ENCODE measurements at places on chromosomes 5 and 9.

GRCh38 chr5:141510850-141511601 is 22.1 kb downstream of the PCDHGC5 start:
- DNase-seq: no peak

- no peak for DNase-seq
Measured at GRCh38 chr9:116899337-116900006, 212.4 kb downstream of the TRIM32 start.

DNA sequence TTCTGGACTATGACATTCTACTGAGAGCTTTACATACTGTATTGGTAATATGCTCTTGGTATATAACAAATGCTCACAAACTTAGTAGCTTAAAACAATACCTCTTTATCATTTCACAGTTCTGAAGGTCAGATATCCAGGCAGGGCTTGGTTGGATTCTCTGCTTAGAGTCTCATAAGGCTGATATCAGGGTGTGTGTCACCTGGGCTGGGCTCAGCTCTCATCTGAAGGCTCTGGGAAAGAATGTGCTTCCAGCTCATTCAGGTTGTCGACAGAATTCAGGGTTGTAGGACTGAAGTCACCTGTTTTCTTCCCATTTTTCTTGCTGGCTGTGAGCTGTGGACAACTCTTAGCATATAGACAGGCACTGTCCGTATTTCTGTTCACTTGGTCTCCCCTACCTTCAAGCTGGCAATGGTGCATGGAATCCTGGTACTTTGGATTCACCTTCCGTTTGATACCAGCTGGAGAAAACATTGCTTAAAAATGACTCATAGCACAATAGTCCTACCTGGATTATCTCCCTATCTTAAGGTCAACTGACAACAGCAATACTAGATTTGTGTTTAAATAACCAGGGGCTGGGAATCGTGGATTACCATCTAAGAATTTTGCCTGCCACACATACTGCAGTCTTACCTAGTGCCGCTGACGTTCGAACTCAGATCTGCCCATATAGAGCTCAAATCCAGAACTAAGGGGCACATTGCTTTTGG is 69.2 kb downstream of the RCL1 start:
- DNase-seq: no peak

- no peak for DNase-seq
Measured at GRCh38 chr9:18185196-18185595, 288.8 kb upstream of the ADAMTSL1 start.

DNA sequence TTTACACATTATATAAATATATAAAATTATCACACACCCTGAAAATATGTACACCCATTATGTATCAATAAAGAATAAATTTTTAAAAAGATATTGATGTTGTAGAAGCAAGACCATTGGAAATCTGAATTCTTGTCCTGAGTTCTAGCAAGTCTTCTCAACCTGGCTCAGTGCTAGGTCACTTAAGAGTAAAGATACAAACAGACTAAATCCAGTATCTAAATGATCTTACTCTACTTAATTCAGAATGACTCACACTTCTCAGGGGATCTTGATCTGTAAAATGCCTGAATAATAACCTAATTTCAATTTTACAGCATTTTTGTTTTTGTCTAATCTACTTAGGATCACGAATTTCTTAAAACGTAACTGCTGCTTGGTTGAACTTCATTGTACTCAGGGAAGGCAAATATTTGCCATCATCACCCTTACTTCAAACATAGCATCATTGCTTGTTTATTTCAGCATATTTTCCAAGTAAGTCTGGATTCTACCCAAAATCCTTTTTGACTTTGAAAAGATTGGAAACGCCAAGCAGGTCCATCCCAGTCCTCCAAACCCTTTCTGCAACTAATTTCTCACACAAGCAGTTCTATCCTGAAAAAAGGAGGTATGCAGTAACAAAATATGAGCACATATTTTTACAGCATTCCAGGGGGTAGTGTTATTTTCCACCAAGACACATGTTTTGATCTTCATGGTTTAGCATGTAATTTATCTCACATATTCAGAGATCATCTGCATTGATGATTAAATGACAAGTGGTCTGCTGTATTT is 582.6 kb downstream of the PSAT1 start:
- DNase-seq: no peak

GRCh38 chr5:73288803-73289720 is 116.1 kb downstream of the TMEM174 start:
- DNase-seq: no peak

DNA sequence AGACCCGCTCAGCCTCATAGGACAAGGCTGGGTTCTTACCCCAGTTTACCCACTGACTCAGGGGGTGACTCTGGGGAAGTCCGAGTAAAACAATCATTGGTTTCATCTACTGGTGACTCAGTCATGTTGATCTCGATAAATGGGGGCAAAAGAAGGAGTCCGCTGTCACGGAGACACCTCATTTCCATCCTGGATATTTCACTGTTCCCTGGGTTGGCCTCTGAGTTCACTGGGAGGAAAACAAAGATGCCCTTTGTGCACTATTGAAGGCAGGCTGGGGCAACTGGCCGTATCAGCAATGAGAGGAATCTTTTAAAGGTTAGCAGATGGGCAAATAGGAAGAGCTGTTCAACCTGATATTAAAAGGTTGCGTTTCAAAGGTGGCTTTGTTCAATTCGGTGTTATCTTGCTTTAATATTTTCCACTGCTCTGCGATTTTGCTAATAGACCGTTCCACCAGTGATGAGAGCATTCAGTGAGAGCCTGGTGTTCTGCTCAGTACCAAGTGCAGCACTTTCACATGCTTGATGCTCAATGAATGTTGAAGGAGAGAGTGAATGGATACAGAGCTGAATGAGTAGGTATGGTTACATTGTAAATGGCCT is 110.2 kb upstream of the EGFLAM start:
- DNase-seq: no peak

DNA sequence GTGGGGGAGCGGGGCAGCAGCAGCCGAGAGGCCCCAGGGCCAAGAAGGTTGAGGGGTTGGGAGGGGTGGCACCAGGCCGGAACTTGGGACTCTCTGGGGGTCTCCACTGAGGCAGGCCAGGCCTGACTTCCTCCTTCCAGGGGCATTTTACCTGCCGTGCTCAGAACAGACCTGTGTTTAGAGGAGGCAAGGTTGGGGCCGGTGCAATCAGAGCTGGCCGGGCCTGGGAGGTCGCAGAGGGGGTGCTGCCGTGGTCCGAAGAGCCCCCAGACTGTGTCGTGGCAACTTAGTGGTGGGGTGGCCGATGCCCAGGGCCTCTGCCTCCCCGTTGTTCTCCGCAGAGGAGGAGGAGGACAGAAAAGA is 21.8 kb downstream of the GLT6D1 start:
- DNase-seq: no peak

DNA sequence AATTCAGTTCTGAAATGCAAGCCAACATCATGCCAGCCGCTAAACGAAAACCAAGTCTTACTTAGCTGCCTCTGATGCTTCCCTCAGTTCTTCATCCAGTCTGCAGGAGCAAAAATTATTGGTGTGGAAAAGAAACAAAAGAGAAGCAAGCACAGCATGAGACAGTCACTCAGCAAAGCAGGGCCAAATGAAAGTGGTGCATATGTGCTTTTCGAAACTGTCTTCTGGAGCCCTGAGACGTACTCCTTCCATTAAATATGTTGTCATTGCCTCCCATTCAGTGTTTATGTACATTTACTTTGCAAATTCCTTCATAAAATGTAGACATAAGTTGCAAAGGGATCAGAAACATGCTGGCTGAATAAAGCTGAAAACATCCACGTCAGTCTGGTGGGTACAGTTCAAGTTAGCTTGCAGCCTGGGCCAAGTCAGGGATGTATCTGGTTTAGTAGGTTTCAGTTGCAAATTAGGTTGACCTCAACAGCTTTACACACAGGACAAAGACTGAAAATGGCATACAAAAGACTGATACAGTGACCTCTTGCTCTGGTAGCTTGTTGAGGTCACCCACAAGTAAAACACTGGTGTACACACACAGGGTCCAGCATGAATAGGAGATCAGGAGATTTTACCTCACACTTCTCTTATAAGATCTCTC is 139.7 kb upstream of the PCA3 start:
- DNase-seq: no peak

DNA sequence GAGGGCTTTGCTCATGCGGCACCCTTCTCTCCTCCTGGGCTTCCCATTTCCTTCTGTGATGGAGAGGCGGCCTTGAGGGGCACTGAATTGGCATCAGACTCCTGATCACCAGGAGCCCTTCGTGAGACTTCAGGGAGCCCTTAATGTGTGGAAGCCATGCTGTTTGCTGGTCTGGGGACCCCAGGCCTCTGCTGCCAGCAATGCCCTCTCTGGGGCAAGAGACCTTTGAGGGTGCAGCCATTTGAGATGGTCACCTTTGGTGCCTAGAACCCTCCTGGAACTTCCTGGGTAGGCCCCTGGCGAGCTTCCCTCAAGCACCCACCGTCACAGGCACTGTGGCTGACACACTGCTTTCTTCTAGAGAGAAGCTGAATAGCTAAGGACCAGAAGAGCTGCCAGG is 338.7 kb upstream of the IRX4 start:
- DNase-seq: no peak

DNA sequence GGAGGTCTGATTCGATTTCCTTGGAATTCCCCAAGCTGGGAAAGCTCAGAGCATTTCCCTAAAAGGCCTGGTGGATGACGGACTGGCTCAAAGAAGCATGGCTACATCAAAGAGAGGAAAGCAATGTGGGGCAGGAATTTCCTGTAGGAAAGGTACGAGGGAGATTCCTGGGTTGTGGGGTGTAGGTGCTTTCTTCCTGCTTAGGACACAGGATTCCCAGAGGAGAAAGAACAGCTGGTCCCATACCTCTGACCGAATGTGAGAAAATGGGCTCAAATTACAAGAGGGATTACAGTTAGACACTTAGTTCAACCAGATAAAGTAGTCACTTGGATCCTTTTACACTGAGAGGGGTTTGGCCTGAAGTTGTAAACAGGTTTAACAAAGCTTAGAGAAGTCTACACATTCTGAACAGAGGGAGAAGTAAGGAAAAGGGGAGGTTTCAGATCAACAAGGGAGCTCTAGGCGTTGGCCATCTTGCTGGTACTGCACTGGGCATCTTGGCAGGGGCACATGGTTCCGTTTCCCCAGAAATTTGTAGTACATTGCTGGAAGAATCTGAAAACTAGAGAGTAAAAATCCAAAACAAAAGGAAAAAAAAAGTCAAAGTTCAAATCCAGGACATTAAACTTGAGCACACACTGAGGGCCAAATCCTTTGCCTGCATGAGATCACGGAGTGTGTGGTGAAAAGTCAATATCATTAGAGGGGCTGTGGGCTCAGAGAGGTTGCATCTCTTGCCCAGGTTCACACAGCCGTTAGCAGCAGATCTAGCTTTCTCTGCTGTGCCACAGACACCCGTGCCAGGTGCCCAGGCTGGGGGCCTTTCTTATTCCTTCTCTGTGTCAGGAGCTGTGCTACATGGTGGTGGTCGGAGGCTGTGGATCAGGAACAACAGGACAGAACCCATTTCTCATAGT is 171.3 kb downstream of the RGS3 start:
- DNase-seq: no peak

GRCh38 chr9:17578911-17579793 is at the start of gene SH3GL2:
SH3GL2 (plus strand) TSS chr9:17579066.
- DNase-seq: no peak

GRCh38 chr9:136978073-136978864 is 965 bp downstream of the PTGDS start:
- peak; percentile 68 for DNase-seq

DNA sequence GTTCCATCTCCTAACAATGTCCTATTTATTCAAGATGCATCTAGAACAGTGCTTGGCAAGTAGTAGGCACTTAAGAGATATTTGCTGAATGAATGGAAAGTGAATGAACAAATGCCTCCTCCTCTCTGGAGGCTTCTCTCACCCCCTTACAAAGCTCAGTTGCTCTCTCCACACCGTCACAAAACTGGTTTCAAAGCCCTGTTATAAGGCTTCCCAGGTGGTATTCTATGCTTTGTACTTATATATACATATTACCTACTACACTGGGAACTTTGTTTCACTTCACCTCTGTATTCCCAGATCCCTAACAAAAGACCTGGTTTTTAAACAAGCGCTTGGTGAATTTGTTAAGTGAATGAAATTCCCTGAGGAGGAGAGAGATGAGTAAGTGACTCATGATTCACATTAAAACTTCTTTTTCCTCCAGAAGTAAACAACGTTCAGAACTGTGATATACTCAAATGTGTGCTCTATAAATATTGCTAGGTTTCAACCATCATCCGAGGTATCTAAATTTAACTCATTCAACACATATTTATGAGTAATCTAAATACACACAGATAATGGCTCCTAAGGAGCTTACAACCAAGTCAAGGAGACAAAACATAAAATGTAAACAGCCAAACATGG is 36.0 kb downstream of the DENND1A start:
- DNase-seq: no peak

DNA sequence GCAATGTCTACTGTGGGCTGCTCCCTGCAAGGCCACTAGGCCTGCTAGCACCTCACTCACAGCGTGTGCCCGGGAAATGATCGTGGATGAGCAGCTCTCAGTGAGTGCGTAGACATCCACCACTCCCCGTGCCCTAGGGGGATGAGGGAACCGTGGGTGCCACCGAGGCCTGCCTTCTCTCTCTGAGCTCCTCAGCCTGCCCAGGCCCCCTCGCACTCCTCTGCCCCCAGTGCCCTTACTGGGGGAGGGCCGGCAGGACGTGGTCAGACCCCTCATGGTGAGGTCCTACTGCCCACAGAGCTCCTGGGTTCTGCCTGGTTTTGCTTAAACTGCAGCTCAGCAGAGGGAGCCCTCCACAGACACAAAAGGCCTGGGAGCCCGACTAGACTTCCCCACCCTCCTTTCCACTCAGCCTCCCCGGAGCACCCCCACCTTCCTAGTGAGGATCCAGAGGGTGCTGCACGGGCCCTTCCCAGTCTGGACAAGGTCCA is 220.0 kb downstream of the CACNA1B start:
- DNase-seq: no peak

DNA sequence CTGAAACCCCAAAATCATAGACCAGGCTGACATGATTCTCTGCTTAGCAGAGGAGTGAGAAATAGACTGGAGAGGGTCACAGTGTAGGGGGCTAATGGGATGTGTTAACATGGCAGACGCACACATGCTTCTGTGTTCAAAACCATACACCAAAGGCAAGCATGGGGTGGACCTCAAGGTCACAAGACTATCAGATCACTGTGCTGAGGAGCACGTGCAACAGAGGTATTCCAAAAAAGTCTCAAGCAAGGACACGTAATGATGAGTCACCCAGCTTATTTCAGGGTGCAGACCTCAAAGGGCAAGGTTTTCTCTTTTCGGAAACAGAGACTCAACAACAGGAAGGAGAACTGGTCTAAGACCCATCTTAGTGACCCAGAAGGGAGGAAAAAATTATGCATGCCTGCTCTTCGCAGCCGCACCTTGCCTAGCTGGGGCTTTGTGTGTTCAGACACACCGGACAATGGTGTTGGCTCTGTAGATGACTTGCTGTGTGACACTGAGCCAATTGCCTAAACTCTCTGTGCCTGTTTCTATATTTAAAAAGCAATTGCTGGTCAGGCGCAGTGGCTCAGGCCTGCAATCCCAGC is 20.3 kb downstream of the WHRN start:
- peak; percentile 19 for DNase-seq

GRCh38 chr9:96084331-96084734 is 208.8 kb downstream of the ERCC6L2 start:
- DNase-seq: no peak

- DNase-seq: no peak
Measured at GRCh38 chr5:91098541-91098940, 284.6 kb downstream of the ARRDC3 start.

Measured in T-helper 22 cell (primary cell).